ENCODE measurements at places on chromosomes 7 and 10.

DNA sequence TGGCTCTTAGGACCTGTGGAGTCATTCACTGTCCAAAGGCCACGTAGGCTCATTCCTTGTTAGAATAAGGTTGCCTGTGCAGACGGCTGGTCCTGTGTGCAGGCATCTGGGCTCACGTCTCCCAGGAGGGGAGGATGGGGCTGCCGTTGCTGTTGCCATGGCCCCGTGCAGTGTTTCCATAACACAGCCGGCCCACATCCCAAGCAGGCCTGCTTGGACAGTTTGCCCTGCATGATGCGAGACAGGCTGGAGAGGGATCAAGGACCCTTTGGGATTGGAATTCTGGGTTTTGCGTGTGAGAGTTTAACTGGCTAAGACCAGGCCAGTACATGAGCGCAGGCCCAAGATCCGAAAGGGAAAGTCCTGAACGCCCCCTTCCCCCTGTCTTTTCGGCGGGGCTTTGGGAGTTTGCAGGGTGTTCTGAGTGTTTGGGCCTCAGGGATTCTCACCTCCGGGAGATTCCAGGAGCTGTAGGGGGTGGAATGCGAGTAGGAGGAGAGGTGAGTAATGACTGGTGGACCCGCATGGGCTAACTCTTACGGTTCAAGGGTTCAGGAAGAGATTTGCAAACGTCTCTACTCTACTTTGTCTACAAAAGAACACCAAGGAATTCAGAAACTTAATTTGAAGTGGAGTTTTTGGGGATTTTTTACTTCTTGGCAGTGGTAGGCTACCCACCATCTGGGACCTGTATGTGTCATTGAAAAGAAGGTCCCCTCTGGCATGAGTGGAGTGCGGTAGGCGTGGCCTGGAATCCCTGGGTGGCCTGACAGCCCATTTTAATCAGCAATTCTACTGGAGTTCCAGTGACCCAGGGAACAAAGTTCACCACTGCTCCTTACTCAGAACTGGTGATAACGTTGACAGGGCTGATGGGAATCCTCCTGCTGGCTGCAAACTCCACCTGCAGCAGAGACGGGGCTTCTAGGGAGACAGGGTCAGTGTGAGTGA, 125.4 kb downstream of the ITIH5 start:
- DNase-seq: no peak
- no peak overlapping the region for H3K4me3 ChIP-seq
- peaks cover 8% of the 10 kb centered on the region for H3K4me1 ChIP-seq

- no peaks in the 10 kb centered on the region for H3K36me3 ChIP-seq
- DNase-seq: no peak
- H3K27ac ChIP-seq: peak overlapping the region; percentile 95
- peaks cover 34% of the 10 kb centered on the region for H3K4me1 ChIP-seq
These were observed 5.1 kb downstream of the DEPP1 start for GRCh38 chr10:44973323-44974081.

GRCh38 chr10:23031318-23031717, 64.1 kb upstream of the MSRB2 start:
- H3K27me3 ChIP-seq: no peaks in the 10 kb centered on the region
- no peak for DNase-seq
- no peaks in the 10 kb centered on the region for H3K4me1 ChIP-seq
- no peaks in the 10 kb centered on the region for H3K36me3 ChIP-seq
- H3K4me3 ChIP-seq: no peak overlapping the region
- no peak overlapping the region for H3K27ac ChIP-seq

DNA sequence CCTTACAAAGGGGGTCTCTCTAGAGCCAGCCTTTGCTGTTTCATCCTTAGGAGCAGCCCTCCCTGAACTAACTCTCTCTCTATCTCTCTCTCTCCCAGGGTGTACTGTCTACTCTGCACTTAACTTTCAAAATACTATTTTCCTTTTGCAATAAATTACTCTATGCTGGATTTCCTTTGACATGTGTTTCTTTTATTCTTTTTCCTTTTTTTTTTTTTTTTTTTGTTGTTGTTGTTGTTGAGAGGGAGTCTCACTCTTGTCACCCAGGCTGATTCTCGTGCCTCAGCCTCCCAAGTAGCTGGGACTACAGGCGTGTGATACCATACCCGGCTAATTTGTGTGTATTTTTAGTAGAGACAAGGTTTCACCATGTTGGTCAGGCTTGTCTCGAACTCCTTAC, 1.5 kb upstream of the ZNF3 start:
- no peak overlapping the region for H3K27ac ChIP-seq
- H3K27me3 ChIP-seq: no peaks in the 10 kb centered on the region
- DNase-seq: no peak
- no peaks in the 10 kb centered on the region for H3K36me3 ChIP-seq
- H3K4me1 ChIP-seq: peaks cover 45% of the 10 kb centered on the region
- peak overlapping the region; percentile 85 for H3K4me3 ChIP-seq

- no peaks in the 10 kb centered on the region for H3K36me3 ChIP-seq
- no peak for DNase-seq
These were observed 50.2 kb upstream of the CDK1 start for GRCh38 chr10:60728056-60728455.

GRCh38 chr10:100775386-100775785, 30.0 kb downstream of the PAX2 start:
- DNase-seq: no peak
- no peaks in the 10 kb centered on the region for H3K4me1 ChIP-seq
- no peak overlapping the region for H3K4me3 ChIP-seq
- H3K27ac ChIP-seq: no peak overlapping the region
- no peaks in the 10 kb centered on the region for H3K27me3 ChIP-seq

DNA sequence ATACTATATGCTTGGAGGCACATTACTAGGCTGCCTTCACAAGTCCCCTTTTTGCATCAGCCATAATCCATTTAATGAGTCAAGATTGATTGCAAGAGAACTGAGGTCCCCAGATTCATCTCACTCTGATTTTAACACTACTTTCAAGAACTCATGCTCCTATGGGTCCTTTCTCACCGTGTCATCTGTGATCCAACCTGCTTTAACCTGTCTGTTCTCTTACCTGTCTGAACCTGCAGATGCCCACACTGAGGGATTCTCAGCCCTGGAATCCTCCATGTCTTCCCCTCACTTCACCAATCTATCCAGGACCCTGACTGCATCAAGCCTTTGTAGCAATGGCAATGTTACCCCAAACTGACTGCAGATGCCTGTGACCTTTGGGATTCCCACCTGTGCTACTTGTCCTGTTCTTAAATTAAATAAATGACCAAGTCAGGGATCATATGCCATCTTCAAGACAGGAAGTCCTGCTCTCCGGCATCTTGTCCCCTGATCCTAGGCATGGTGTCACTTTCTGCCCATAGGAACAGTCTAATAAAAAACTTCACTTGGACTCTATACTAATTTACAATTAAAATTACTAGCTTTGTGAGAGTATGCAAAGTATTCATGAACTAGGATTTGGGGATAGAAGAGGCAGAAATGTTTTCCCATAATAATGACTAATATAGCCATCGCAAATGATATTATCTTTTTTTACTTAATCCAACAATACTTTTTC, 25.9 kb upstream of the GOT1 start:
- H3K27me3 ChIP-seq: no peaks in the 10 kb centered on the region
- H3K27ac ChIP-seq: no peak overlapping the region
- DNase-seq: no peak
- H3K4me1 ChIP-seq: no peaks in the 10 kb centered on the region
- H3K36me3 ChIP-seq: no peaks in the 10 kb centered on the region

- no peaks in the 10 kb centered on the region for H3K27me3 ChIP-seq
- DNase-seq: no peak
- peak overlapping the region; percentile 49 for H3K27ac ChIP-seq
- H3K36me3 ChIP-seq: no peaks in the 10 kb centered on the region
- H3K4me1 ChIP-seq: peaks cover 35% of the 10 kb centered on the region
- H3K4me3 ChIP-seq: no peak overlapping the region
These were observed 54.9 kb downstream of the PRKAG2 start for GRCh38 chr7:151821806-151822540.

GRCh38 chr10:51689536-51689935, 9.9 kb downstream of the CSTF2T start:
- H3K36me3 ChIP-seq: no peaks in the 10 kb centered on the region
- H3K4me3 ChIP-seq: no peak overlapping the region
- no peak overlapping the region for H3K27ac ChIP-seq
- no peak for DNase-seq
- no peaks in the 10 kb centered on the region for H3K4me1 ChIP-seq
- no peaks in the 10 kb centered on the region for H3K27me3 ChIP-seq

GRCh38 chr7:91596287-91596686, 284.2 kb downstream of the MTERF1 start:
- no peak overlapping the region for H3K27ac ChIP-seq
- no peaks in the 10 kb centered on the region for H3K36me3 ChIP-seq
- H3K27me3 ChIP-seq: no peaks in the 10 kb centered on the region
- no peak for DNase-seq
- no peak overlapping the region for H3K4me3 ChIP-seq

GRCh38 chr10:27449571-27449970, 54.5 kb upstream of the RAB18 start:
- H3K4me1 ChIP-seq: no peaks in the 10 kb centered on the region
- H3K4me3 ChIP-seq: no peak overlapping the region
- no peaks in the 10 kb centered on the region for H3K36me3 ChIP-seq
- no peak for DNase-seq
- no peak overlapping the region for H3K27ac ChIP-seq

- no peak for DNase-seq
- H3K4me3 ChIP-seq: no peak overlapping the region
- H3K27me3 ChIP-seq: no peaks in the 10 kb centered on the region
- no peaks in the 10 kb centered on the region for H3K4me1 ChIP-seq
- no peaks in the 10 kb centered on the region for H3K36me3 ChIP-seq
These were observed 176.2 kb downstream of the GNAT3 start for GRCh38 chr7:80335511-80336231.

- no peak overlapping the region for H3K4me3 ChIP-seq
- H3K27me3 ChIP-seq: no peaks in the 10 kb centered on the region
- no peaks in the 10 kb centered on the region for H3K36me3 ChIP-seq
- no peaks in the 10 kb centered on the region for H3K4me1 ChIP-seq
- no peak overlapping the region for H3K27ac ChIP-seq
These were observed 52.7 kb downstream of the PRLHR start for GRCh38 chr10:118542745-118543144.

DNA sequence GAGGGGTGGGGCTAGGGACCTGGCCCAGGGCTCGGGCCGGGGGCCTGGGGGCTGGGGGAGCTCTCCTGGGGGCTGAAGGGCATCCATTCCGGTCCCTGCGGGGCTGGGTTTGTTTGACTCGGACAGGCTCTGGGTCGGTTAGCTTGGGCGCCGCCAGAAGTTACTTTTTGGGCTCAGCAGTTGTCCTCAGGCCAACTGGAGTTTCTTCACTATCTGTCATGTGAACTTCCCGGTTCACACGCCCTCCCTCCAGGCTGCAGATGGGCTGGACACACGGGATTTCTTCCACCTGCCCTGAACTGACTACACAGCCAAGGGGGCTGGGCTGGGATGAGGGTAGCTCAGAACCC, 3.8 kb downstream of the SLC4A2 start:
- peak overlapping the region; percentile 99 for H3K27ac ChIP-seq
- DNase-seq: no peak
- no peaks in the 10 kb centered on the region for H3K27me3 ChIP-seq
- peaks cover 42% of the 10 kb centered on the region for H3K36me3 ChIP-seq
- peak overlapping the region; percentile 14 for H3K4me3 ChIP-seq

DNA sequence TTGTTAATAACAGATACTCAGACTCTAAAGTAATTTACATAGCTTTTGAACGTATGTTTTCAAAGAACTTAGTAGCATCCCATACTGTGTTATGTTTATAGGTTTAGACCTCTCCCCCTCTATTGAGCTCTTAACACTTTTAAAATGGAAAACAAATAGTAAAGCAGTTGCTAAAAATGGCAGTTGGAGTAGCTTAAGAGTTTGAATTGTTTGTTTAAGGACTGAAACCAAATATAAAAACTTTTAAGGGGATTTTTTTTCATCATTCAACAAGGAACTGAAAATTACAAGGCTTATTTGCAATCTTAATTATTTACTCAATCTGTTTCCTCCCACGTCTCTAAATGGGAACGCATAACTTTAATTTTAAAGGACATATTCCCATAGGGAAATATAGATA, 1.6 kb upstream of the SPAG6 start:
- no peaks in the 10 kb centered on the region for H3K36me3 ChIP-seq
- peaks cover 14% of the 10 kb centered on the region for H3K4me1 ChIP-seq
- H3K27ac ChIP-seq: no peak overlapping the region
- peaks cover 7% of the 10 kb centered on the region for H3K27me3 ChIP-seq
- H3K4me3 ChIP-seq: no peak overlapping the region

DNA sequence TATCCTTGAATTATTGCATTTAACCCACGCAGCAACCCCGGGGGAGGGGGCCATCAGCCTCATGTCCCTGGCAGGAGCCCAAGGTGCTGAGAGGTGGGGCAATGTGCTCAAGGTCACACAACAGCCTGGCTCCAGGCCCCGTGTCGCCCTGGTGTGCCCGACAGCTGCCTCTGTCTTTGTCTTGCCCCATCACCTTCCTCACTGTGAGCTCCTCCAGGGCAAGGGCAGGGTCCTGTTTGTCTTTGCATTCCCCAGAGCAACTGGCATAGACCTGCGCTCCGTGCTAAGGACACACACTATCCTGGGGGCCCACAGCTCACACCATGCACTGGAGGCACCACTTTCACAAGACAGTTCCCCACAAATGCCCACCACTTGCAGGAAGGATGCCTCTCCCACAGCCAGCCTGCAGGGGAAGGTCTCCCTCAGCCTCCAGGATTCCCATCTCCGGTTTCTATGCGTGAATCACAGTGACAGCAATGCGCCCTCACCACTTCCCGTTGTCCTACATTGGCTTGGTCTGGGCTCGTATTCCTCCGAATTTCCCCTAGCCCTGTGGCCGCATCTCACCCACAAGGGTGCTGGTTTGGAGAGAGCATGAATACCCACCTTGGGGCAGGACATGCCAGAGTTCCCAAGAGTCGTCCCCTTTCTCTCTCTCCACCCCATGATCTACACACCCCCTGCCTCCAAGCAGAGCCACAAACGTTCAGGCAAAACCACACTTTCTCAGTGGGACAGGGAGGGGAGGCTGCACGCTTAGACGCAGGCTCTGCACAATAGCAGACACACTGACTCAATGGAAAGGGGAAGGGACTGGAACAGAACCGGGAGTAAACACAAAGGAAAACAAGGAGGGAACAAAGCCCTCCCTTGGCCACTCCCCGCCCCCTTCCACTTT, 10.3 kb downstream of the ITPRIP start:
- peaks cover 100% of the 10 kb centered on the region for H3K4me1 ChIP-seq
- H3K27ac ChIP-seq: peak overlapping the region; percentile 96
- no peaks in the 10 kb centered on the region for H3K27me3 ChIP-seq
- H3K36me3 ChIP-seq: no peaks in the 10 kb centered on the region

DNA sequence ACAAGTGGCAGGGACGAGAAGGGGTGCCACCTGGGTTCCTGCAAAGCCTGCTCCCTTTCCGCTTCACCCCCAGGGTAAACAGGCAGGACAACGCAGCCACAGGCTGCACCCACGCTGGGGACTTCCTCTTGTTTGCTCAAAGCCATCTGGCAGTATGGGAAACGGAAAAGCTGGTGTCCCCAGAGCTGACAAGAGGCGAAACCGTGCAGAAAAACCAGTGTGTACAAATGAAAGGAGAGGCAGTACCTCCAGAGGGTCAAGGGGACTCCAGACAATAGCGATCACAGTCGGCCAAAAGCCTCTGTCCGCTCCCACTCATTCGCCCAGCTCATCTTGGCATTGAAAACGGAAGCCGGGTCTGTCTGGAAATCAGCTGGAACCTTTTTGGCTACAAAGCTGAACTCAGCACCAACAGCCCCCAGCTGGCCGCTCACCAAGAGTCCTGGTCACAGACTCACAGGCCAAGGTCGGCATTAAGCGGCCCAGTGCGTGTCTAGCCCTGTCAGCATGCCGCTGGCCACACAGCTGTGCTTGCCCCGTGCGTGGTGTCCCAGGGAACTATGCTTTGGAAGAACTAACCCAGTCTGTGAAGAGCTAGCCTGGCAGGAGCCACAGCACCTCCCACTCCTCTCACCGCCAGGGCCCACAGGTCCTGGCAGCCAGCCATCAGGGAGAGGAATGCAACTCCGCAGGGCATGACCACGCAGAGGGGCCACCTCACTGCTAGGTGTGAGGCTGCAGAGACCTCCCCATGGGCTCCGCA, 10.4 kb downstream of the TNS3 start:
- H3K27me3 ChIP-seq: no peaks in the 10 kb centered on the region
- no peak for DNase-seq
- no peak overlapping the region for H3K4me3 ChIP-seq
- H3K36me3 ChIP-seq: no peaks in the 10 kb centered on the region
- peaks cover 63% of the 10 kb centered on the region for H3K4me1 ChIP-seq

Data from vagina (tissue), 2 donors.